GM03348 (cell line): ENCODE measurements at places on chromosomes 16 and 17.

DNA sequence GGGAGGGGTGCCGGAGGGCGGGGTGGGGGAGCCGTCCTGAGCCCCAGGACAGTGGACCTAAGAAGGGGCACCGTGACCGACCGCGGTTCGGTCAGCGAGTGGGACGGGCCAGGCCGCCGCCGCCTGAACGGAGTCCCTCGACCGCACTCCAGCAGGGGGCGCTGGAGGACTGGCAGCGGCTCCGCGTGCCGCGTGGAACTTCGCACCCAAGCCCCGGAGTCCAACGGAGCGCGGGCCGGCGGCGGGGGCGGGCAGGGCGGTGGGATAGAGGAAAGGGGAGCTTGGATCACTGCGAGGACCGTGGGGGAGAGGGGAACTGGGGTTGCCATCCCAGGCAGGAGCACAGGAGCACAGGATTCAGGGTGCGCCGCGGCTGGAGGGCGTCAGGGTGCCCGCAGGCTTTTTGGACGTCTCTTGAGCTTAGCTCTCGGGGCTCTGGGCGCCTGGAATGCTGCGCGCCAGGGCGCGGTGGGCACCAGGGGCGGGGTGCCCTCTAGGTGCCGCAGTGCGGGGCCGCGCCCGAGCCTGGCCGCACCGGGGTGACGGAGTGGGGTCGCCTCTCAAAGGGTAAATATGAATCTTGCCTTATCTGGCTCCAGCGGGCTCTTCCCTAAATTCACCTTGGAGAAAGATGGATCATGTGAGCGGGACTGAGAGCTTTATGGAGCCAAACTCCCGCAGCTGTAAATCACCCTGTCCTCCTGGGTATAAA is 379 bp upstream of the OTOP2 start:
- DNase-seq = peak; percentile 89

- no peak for DNase-seq
Observed at GRCh38 chr17:16933317-16934132, 38.4 kb downstream of the TNFRSF13B start.

DNA sequence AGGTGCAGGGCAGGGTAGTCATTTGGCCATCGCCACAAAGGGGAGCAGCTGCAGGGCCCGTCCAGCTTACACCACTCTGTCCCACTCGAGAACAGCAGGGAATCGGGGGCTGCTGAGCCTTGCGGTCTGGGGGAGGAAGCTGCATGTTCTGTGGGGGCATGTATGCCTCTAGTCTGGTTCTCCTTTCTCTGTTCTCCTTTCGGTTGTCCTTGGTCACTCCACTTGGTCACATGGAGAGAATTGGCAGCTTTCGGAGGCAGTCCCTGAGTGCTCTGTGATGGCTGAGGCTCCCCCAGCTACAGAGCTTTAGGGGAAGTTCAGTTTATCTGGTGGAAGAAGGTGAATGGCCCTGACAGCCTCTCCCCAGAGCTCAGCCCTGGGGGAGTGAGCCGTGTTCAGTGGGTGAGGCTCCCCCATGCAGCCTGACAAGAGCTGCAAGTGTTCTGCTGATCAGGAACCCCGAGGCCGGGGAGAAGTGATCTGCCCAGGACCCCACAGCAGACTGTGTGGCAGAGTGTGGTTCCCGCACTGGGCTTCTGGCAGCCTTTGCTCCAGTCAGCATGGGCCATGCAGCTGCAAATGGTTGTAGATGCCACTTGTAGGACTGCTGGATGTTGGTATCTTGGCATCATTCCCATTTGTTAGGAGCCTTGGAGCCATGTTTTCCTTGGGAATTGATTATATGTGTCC is 22.3 kb upstream of the SMPD3 start:
- DNase-seq = no peak

- DNase-seq = no peak
Observed at GRCh38 chr16:84869473-84869845, 49.7 kb downstream of the CRISPLD2 start.

DNA sequence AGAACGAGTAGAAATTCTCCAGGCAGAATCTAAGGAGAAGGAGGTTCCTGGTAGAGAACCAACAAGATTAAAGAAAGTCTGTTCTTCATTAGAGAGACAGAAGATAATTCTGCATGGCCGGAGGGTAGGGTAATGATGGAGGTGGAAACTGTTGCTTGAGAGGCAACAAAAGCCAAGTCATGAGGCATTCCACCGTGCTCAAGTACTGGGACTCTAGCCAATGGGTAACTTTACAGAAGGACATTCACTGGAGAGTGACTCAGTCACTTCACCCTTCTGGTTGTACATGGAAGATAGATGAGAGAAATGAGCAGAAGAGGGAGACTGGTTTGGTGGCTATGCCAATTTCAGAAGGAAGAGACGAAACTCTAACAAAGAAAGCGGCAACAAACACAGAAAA is 53.6 kb upstream of the ANKFN1 start:
- DNase-seq = no peak

GRCh38 chr16:24151482-24151939 is 104.6 kb upstream of the CACNG3 start:
- DNase-seq = no peak

DNA sequence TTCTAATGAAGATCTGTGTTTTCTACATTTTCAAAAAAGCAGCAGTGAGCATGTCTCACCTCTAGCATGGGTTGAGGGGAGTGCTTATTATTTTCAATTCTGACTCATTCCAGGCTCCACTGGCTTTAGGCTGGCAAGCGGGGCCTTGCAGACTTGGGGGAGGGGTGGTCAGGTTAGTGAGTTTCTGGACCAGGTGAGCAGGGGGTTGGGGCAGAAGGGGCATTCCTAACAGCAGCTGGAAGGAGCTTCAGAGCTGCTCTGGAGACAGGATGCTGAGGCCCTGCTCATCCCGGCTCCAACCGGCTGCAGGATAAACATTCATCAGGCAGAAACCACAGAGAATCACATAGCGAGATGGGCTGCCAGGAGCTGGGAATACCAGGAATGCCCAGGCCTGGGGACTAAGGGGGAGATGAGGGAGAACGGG is 10.5 kb upstream of the KRT19 start:
- DNase-seq = peak; percentile 46

- peak; percentile 60 for DNase-seq
Observed at GRCh38 chr17:55576996-55577586, 65.8 kb upstream of the SMIM36 start.

- DNase-seq = no peak
Observed at GRCh38 chr17:11880714-11881113, 116.6 kb downstream of the ZNF18 start.

DNA sequence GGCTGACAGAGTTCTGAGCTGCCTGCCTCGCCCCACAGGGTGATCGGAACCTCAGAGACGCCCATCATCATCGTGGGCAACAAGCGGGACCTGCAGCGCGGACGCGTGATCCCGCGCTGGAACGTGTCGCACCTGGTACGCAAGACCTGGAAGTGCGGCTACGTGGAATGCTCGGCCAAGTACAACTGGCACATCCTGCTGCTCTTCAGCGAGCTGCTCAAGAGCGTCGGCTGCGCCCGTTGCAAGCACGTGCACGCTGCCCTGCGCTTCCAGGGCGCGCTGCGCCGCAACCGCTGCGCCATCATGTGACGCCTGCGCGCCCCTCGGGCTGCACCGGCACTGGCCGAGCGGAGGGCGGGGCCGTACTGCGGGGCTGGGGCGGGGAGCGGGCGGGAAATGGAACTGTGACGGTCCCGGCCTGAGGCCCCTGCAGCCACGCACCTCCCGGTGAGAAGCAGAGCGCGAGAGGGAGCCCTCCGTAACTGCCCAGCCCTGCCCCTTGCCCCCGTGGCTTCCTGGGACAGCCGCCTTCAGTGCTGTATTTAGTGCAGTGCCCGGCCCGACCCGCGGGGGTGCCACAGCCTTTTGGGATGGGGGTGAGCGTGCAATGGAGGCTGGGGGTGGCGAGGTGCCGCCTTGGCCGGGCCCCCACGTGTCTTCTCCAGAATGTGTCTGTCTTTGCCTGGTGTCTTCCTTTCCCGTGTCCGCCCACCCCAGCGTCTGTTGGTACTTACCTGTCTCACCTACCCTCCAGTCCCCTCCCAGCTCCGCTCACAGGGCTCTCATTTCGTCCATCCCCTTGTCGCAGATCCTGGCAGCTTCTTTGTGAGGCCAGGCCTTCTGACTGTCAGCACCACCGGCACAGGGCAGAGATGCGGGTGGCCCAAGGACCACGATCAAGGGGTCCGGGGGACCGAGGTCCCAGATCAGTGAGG is 9.8 kb downstream of the RASL10B start:
- no peak for DNase-seq
